Glutamatergic neuron (in vitro differentiated cells): ENCODE measurements at places on chromosomes 7 and 10. TPM values are rescaled to one million over a fixed set of nuclear protein-coding genes. Genes with fewer than 3 reads are reported as not detected.
A peak's percentile ranks its signal among the peaks of the same experiment; 100 is the strongest.

GRCh38 chr10:5614155-5614721, 52.2 kb downstream of the ASB13 start:
- DNase-seq: no peak

- no peak for DNase-seq
Measured at GRCh38 chr7:102323914-102324195, 32.4 kb downstream of the SPDYE6 start.

GRCh38 chr10:118304521-118304920, 37.6 kb downstream of the FAM204A start:
- DNase-seq: no peak

GRCh38 chr10:35563261-35563891, 41.8 kb upstream of the GJD4 start:
- peak; percentile 70 for DNase-seq

The TMEM130 gene
- 7.8 TPM for total RNA-seq

DNA sequence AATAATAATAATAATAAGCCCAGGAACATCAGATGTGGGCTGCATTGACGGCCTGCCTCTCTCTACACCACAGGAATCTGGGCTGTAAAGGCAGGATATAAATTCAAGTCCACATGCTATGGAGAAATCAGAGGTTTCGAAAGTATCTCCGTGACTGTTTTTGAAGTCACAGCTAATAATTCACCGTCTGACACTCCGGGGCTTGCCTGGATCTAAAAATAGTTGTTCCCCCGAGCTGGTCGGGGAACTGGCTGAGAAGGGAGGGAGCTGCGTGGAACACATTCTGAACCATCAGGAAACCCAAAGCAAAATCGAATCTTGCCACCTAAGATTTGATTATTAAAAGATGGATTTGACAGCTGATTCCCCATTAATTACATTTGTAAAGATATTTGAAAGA, 35.4 kb downstream of the KLF6 start:
- DNase-seq: no peak

The PALD1 gene
- 15.5 TPM for total RNA-seq

- DNase-seq: peak; percentile 95
Measured at GRCh38 chr7:140924821-140925421, at the start of gene BRAF. Gene BRAF, minus strand, starts transcription at chr7:140924929. Its CDS starts 226 bp downstream, at chr7:140924703.
